Stimulated activated CD8-positive, alpha-beta memory T cell treated with anti-CD3 and anti-CD28 coated beads, Interleukin-7, amount 100 ng/mL, for 1 hour (primary cell): ENCODE measurements at places on chromosomes 2 and 18.

- no peak for DNase-seq
Measured at GRCh38 chr2:202881570-202881969, 10.0 kb upstream of the ICA1L start.

- DNase-seq, result no peak
Measured at GRCh38 chr2:197996583-197996982, 192.2 kb downstream of the PLCL1 start.

- no peak for DNase-seq
Measured at GRCh38 chr2:136247204-136247950, 129.4 kb upstream of the CXCR4 start.

- DNase-seq, result no peak
Measured at GRCh38 chr18:8373486-8373885, 235.8 kb upstream of the RAB12 start.

- DNase-seq, result no peak
Measured at GRCh38 chr2:10559634-10560224, 111.6 kb upstream of the ODC1 start.
